ENCODE measurements at places on chromosomes 4 and X.

DNA sequence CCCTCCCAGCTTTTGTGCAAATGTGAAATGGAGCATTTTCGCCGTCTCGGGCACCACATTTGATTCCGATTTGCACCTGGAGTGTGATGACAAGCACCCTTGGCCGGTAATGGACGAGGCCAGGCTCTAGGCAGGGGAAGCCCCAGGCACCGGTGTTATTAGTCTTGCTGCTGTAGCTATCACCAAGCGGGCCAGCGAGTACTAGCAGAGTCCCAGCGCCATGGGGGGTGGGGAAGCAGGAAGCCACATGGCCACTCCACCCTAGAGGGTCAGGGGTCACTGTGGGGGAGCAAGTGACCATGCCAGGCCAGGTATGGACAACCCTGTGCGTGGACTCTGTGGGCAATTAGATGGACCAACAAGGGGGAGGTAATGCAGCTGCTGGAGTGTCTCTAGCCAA lies 88.8 kb downstream of the CPZ start:
- no peak for DNase-seq

DNA sequence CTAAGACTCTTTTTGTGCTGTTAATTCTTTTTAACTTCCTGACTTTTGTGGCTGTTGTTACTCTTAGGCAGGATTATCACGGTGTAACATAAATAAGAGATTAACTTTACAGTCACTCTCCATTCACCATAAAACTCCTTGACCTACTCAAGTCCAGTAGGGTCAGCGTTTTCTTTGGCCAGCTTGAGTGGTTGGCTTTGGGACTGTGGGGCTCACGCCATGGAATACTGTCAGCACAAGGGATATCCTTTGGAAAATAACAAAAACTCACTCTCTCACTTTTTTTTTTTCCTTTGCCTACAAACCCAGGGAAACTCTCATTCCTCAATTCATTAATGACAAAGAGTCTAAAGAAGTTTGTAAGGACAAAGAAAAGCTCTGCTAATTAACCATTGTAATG lies 89.4 kb upstream of the TLL1 start:
- no peak for DNase-seq

DNA sequence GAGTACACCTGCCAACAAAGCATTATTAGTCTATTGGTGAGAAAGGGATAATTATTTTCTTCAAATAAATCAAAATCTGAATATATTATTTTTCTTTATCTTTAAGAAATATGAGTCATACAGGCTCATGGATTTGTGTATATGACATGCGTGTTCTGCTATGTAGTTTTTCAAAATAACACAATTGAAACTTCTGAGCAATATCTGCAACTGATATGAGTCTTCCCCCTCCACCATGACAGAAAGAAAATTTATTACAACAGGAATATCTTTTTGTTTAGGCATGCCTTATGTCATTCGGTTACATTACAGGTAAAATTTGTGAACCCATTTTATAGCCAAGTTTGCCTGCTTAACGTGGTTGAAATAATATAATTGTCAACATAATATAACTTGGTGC lies 32.0 kb downstream of the TMPRSS11A start:
- DNase-seq = no peak

DNA sequence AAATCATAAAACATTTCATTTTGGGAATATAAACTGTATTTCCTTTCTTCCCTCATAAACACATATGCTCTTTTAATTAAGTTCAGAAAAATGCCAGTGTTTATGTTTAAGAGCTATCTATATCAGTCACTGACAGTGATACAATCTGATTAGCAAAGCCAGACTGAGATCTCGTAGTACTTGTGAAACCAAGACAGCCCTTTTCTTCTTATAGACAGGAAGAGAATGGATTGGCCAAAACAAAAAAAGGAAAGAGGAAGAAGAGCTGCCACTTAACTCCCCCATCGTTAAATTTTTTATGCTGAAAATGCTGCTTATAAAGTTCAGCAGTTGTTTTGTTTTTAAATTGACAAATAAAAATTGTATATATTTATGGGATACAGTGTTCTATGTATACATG lies 87.4 kb downstream of the PLAC1 start:
- DNase-seq = no peak

DNA sequence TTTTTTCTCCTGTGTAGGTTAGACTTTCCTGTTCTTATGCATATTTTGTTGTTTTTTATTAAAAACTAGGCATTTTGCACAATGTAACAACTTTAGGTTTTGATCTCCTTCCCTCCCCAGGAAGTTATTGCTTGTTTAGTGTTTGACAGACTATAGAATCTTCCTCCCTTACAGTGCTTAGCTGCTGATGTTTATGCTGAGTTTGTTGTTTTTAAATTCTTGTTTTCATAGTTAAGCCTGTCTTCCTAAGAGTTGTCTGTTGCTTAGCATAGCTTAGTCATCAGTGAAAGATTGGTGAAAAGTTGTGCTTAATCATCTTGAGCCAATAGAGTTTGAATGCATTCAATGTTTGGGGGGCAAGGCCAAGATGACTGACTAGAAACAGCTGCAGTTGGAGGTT lies 157.5 kb downstream of the NKX6-1 start:
- DNase-seq = no peak

DNA sequence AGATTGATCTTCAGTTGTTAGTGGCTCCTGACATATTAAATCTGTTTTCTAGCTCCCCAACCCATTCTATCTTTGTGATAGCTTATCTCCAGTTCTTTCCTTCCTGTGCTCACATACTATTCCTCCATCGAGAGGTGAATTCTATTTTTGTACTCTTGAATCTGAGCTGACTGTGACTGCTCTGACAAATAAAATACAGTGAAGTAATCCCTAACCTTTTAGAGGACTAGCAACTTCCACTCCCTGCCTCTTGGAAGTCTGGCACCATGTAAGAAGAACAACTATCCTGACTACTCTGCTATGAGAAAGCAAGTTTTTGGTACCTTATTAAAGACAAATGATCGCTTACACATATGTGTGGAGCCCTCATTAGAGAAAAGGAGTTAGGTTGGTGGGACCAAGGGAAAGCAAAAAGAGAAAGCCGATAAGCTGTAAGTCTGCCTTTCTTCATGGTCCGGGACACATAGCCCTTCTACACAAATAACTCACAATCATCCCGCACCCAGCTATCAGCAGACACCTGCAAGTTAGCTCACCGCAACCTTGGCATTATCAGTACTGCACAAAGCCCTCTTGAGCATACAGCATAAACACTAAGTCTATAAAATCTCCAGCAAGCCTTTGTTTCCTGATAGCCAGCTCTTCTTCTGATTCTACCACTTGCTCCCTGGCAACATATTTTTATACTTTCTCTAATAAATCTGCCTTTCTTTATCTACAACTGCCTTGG lies 13.5 kb upstream of the PPM1K start:
- DNase-seq = no peak

DNA sequence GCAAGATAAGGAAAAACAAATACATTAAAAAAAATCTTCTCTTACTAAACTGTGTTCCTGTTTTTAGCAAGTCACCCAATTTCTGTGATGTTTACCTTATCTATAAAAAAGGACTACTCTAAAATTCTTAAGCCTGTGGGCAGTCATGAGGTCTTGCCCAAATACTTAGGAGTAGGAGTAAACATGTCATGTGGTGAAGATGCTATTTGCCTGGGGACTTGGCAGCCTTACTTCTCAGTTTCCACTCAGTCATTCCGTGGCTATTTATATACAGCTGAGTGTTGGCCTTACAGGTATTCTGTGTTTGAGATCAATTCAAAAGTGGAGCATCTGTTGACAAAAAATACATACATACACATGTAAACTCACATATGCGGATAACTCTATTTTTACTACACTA lies 89.9 kb upstream of the TLR2 start:
- no peak for DNase-seq

- DNase-seq = no peak
Measured at GRCh38 chrX:131918839-131919238, 104.3 kb upstream of the STK26 start.

- DNase-seq = no peak
Measured at GRCh38 chr4:121554382-121554781, 142.4 kb downstream of the ANXA5 start.

DNA sequence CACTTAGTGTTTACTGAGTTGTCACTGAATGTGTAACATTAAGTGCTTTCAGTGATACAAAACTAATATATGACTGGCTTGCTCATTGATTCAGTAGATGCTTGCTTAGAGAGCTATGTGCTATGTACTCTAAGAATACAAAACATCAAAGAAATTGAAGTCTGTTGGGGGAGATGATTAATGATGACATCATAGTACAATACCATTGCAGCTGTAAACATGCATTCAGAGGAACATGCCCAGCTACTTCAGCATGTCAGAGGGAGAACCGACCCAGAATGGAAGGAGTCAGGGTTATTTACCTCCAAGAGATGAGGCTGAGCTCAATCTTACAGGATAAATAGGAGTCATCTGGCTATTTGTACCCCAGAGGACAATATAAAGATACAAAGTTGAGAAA lies 290.8 kb downstream of the TENM3 start:
- peak; percentile 38 for DNase-seq

DNA sequence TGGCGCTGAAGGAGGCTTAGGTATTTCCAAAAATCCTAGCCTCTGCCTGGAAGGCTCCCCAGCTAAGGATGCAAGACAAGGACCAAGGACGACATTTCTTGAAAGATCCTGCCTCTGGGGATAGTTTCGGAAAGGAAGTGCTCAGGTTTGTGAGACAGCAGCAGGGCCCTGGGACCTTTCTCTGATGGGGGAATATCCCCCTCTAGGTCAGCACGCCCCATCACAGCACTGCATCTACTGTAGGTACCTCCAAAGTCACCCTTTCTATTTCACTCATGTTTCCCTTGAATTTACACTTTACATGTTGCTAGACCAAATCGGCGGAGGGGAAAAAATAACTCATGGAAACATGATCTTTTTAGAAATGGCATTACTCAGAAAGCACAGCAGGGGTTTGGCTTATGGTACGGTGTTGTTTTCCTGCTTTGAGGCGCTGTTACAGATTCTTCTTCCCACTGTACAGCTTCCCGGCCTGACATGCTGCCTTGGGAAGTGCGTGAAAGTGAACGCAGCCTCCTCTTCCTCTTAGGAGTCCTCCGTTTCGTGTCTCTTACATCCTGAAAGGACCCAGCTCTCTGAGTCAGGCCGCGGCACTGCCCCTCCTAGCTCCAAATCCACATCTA lies 77.2 kb upstream of the DHRSX start:
- no peak for DNase-seq

DNA sequence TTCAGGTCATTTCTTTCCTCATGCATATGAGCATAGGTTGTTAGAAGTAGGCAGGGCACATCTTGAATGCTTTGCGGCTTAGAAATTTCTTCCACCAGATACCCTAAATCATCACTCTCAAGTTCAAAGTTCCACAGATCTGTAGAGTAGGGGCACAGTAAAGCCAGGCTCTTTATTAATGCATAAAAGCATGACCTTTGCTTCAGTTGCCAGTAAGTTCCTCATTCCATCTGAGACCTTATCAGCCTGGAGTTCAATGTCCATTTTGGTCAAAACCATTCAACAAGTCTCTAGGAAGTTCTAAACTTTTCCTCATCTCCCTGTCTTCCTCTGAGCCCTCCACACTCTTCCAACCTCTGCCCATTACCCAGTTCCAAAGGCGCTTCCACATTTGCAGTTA lies 77.7 kb downstream of the MAP9 start:
- no peak for DNase-seq

DNA sequence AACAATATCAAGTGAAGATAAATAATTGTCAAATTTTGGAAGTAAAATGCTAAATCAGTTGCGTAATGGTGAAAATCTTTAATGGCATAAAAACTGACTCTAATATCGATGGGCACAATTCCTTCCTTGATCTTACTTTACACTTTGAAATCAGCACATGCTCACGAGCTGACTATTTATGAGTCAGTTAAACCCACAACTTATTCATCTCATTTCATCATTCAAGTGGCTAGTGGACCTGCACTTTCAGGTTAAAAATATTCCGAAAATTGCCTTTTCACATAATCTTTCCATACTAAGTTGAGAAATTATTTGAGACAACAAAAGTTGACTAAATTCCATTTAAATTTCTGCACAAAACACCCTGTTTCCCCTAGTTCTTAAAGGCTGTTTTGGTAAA lies 582.1 kb upstream of the TENM3 start:
- peak; percentile 90 for DNase-seq

GRCh38 chrX:106875151-106875550 lies 28.0 kb downstream of the RIPPLY1 start:
- peak; percentile 63 for DNase-seq

- peak; percentile 18 for DNase-seq
Measured at GRCh38 chrX:111100191-111100590, 4.2 kb downstream of the PAK3 start.

- no peak for DNase-seq
Measured at GRCh38 chr4:120870279-120870673, 52.2 kb downstream of the PRDM5 start.

DNA sequence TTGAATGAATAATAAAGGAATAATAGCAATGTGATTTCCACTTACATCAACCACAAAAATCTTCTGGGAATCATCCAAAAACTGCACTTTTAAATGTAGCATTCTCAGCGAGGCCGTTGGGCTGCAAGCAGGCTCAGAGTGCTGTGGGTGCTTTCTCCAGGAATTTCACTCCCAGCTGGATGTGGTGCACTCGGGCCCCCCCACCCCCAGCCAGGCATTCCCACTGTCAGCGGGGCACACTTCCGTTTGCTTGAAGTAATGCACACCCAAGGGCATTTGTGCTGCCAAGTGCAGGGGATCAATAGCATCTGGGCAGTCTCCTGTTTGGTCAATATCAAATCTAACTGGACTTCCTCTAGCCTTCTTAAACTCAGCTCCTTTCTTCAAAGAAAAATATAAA lies at the start of gene FRMD7:
Gene FRMD7, minus strand, starts transcription at position 278 of the 400 bp plus-strand sequence. Its CDS starts 176 bp downstream, at position 102.
- DNase-seq = peak; percentile 3
